ENCODE measurements at places on chromosomes 13 and 19. TPM values are rescaled to one million over a fixed set of nuclear protein-coding genes. Genes with fewer than 3 reads are reported as not detected.

Gene COL5A3
- 0.18 TPM for total RNA-seq

Gene ZSCAN5A
- 13.8 TPM for total RNA-seq

Gene CACNG6
- total RNA-seq, result 14.6 TPM

Gene ZNF91
- 20.6 TPM for total RNA-seq

Gene ATP4A
- total RNA-seq, result not detected

Gene ZNF677
- 32.8 TPM for total RNA-seq

DNA sequence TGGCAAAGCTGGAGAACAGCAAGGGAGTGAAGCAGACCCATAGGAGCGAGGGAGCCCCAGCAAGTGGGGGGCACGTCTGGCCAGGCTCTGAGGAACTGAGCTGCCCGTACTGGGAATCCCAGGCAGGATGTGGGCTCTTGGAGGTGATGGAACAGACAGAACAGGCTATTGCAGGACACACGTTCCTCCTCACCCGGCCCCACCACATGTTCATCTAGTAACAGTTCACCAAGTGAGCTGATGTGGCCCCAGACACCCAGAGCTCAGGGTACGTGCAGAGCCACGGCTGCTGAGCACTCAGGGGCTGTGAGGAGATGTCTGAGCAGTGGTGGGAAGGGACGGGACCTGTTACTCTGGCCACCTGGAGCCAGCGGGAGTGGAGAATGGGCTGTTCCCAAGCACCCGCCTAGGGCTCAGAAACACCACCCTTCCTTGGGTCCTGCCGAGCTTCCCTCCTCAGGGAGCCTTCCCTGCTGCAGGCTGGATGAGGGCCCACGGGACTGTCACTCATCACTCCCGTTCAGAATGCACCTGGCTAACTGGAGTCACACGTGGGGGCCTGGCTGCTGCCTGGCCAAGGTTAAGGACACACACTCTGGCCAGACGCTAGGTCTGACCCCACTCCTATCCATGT lies 18.4 kb downstream of the ELL start:
- no peak overlapping the region for H3K4me3 ChIP-seq
- DNase-seq, result no peak
- H3K27me3 ChIP-seq, result no peaks in the 10 kb centered on the region
- H3K4me1 ChIP-seq, result peaks cover 23% of the 10 kb centered on the region
- H3K36me3 ChIP-seq, result no peaks in the 10 kb centered on the region

DNA sequence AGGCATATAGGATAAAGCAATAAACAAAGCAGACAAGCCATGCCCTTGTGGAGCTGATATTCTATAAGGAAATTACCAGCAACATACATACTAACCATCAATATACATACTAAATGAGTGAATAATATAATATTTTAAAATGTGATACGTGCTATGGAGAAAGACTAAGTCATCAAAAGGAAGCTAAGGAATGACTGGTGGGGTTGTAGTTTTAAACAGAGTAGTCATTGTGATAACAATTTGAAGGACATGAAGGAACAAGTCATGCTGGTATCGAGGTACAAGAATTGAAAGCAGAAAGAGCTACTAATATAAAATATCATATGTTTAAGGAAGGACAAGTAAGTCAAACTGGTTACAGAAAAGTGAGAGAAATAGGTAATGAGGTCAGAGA lies 894.9 kb upstream of the PCDH9 start:
- DNase-seq, result no peak
- no peaks in the 10 kb centered on the region for H3K36me3 ChIP-seq
- no peak overlapping the region for H3K27ac ChIP-seq
- H3K4me1 ChIP-seq, result no peaks in the 10 kb centered on the region
- no peak overlapping the region for H3K4me3 ChIP-seq

- DNase-seq, result no peak
- no peaks in the 10 kb centered on the region for H3K36me3 ChIP-seq
- peaks cover 9% of the 10 kb centered on the region for H3K4me1 ChIP-seq
- H3K4me3 ChIP-seq, result peak overlapping the region; percentile 54
- peak overlapping the region; percentile 87 for H3K27ac ChIP-seq
Observed at GRCh38 chr13:48411147-48411794, 1.6 kb downstream of the LPAR6 start.

GRCh38 chr13:98500963-98501421 lies 75.9 kb downstream of the STK24 start:
- H3K36me3 ChIP-seq, result no peaks in the 10 kb centered on the region
- no peak overlapping the region for H3K27ac ChIP-seq
- no peak overlapping the region for H3K4me3 ChIP-seq
- DNase-seq, result no peak

DNA sequence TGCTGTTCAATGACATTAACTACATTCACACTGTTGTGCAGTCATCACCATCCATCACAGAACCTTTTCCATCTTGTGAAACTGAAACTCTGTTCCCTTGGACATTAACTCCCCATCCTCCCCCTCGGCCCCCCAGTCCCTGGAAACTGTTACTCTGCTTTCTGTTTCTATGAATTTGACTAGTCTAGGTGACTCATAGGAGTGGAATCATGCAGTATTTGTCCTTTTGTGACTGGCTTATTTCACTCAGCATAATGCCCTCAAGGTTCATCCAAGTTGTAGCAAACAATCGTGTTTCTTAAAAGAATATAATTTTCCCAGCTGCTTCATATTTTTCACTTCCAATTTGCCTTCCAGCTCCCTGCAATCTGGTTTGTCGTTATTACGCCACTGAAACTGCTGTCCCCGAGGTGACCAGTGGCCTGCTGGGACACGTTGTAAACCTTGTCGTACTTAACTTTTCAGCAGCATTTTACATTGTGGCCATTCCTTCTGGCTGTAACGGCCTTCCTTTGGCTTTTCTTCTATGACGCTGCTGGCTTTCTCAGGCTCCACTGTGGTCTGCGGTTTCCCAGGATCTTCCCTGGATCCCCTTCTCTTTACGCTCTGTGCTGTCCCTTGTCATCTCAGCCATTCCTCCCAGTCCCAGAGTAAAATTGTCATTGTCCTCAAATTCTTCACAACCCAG lies 74.0 kb downstream of the DHRS12 start:
- 0 out of 2 replicates have a peak, but pooled peaks cover 4% of the 10 kb centered on the region for H3K4me1 ChIP-seq
- no peak overlapping the region for H3K4me3 ChIP-seq
- no peak overlapping the region for H3K27ac ChIP-seq

DNA sequence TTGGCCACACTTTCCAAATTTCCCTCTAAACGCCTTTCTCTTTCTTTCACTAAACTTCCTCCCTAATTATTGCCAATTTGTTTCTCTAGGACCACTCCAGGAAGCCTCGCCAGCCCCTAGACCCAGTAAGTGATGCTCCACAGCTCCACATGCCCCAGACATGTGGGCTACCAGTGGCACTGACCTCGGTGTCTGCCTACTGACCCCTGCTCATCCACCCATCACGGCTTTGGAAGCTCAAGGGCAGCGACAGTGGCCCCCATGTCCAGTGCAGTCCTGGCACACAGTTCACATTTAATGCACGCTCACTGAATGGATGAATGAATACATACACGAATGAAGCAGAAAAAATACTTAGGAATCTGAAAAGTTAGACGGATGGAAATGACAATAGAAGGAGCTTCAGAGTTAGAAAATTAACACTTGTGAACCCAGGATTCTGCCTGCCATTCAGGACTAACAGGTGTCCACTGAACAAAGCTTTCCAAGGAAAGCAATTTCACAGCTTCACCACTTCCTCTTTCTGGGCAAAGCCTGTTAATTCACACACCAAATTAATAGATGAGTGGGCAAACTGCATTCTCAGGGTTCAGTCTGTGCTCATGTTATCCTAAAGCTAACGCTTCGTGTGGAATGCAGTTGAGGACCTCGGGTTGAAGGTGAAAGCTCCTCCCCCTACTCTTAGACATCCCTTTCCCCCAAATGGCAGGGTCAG lies 50.9 kb downstream of the CCDC70 start:
- no peak overlapping the region for H3K27ac ChIP-seq
- no peaks in the 10 kb centered on the region for H3K4me1 ChIP-seq
- no peak for DNase-seq
- no peaks in the 10 kb centered on the region for H3K27me3 ChIP-seq
- H3K4me3 ChIP-seq, result no peak overlapping the region
- no peaks in the 10 kb centered on the region for H3K36me3 ChIP-seq

DNA sequence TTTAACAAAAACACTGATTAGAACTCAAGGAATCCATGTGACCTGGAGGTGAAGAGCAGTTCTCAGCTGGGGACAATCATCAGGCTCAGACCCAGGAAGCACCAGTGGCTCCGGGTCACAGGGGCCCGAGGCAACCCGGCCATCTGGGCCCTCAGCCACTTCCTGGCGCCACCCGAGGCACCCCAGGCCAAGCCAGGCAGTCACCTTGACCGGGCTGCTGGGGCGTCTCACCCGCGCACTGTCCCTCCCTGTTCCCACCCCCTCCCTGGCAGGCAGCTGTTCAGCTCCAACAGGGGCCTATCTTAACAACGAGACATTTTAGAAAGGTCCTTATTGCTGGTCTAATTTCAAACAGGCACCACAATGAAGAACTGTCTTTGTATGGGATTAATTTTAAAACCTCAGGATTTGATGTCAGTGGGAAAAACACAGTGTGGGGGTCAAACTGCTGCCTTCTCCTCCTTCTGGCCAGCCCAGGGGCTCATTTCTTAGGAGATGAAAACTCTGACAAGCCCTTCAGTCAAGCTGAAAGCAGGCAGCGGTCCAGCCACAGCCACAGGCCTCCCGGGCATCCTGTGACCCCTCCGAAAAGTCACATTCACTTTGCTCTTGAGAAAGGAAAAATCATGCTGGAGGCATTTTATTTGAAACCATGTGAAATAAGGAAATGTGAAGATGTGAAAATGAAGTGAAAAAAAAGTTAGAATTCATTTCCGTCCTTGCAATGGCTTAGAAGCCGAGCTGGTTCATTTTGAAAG lies 83.3 kb downstream of the KCTD15 start:
- DNase-seq, result no peak
- H3K4me1 ChIP-seq, result no peaks in the 10 kb centered on the region
- no peak overlapping the region for H3K4me3 ChIP-seq

DNA sequence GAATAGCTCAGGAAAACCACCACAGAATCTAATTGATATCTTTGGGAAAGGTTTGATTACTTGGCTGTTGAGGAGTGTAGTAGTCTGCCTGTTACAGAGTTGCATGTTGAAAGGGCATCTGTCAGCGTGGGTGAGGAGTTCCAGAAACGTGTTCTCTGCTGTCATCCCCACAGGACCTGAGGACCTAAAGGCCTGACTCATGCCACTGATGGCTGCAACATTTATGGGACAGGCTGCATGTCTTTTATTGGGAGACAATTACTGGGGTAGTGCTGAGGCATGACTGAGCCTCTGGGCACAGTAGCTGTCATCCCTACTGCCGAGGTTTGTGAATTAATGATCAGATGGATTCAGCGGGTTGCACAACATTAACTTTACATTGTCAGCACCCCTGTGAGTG lies 525.9 kb downstream of the GPC6 start:
- H3K4me3 ChIP-seq, result no peak overlapping the region
- no peak overlapping the region for H3K27ac ChIP-seq
- H3K4me1 ChIP-seq, result no peaks in the 10 kb centered on the region
- no peak for DNase-seq
- H3K36me3 ChIP-seq, result no peaks in the 10 kb centered on the region

DNA sequence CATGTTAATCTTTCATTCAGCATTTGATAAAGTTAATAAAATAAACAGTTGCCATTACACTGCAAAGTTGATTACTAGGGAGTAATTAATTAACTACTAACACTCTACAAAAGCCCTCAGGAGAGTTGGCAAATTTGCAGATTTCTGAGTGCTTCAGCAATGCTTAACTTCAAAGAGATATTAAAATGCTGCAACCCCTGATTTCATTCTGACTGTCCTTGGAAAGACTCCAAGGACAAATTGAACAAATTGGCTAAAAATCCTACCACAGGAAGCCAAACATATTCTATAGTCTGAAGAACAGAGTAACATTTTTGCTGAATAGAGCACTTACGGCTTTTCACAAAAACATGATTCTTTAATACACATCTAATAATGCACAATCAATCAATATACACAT lies 1543.0 kb downstream of the SLITRK5 start:
- no peaks in the 10 kb centered on the region for H3K27me3 ChIP-seq
- H3K4me1 ChIP-seq, result no peaks in the 10 kb centered on the region
- no peak overlapping the region for H3K4me3 ChIP-seq
- DNase-seq, result no peak
- no peaks in the 10 kb centered on the region for H3K36me3 ChIP-seq
- H3K27ac ChIP-seq, result no peak overlapping the region
